ENCODE measurements at places on chromosomes 1 and 21.

DNA sequence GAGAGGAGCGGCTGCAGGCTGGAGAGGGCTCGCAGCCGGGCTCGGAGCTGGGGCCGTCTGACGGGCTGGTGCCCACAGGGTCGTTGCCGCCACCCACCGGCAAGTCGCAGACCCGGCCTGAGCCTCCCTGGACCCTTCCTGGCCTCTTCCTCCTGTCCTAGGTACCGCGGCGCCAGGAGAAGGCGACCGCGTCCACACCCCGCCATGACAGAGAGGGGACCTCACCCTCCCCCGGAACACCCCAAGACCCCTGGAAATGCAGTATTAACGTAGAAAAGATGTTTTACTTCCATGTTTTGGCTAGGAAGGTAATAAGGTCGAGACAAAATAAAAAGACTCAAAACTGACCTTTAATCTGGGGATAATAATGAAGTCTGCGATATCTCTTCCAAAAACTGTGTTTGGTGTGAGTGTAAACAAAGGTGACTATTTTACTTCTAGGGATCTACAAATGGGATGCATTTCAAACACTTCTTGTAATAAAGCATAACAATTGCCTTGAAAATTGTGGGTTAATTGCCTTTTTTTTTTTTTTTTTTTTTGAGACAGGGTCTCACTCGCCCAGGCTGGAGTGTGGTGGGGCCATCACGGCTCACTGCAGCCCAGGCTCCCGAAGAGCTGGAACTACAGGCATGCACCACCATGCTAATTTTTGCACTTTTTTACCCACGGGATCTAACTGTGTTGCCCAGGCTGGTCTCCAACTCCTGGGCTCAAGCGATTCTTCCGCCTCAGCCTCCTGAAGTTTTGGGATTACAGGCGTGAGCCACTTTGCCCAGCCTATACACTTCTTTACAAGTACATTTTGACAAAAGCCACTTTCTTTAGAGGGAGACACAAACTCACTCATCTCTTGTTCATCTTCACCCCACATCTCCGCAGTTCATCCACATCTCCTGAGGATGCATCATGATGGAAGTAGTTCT lies 838 bp upstream of the RSRP1 start:
- no peak for DNase-seq

DNA sequence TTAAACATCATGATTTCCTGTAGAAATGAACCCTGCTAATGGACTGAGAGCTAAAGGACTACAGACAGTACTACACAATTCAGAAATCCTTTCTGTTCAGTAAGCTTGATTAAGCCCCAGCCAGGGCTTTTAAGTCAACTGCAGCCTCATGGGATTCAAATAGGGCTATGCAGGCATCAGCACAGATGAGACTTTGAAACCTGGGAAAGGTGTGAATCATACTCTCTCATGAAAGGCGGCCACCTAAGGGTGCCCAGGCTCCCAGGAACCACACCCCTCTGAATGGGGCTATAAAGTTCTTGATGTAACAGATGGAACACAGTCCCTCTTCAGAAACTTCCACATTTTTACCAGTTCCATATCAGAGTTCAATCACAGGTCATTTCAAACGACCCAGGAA lies 7.6 kb downstream of the SIPA1L2 start:
- DNase-seq = peak; percentile 19

GRCh38 chr1:177106196-177106595 lies 58.3 kb downstream of the ASTN1 start:
- no peak for DNase-seq

DNA sequence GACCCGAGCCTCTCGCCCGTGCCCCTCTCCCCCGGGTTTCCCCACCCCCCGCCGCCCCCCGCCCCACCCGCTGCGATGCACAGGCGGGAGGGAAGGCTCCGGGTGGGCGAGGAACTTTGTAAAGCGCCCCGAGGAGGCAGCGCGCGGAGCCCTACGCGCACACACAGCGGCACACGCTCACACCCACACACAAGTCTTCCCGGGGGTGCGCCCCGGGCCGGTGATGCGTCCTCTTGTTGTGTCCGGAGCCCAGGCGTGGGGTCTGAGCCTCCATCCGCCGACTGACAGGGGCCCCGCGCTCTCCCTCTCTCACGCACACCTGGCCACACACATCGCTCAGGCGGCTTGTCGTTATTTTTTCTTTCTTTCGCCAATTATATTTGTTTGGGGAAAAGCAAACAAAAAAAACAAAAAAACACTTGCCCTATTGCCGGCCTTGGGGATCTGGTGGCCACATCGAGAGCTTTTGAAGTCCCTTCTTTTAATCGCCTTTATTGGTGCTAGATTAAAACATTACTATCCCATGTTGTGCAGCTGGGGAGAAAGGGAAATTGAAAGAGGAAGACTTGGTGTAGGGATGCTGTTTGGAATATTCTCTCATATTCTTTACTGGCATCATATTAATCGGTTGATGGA lies 770 bp downstream of the NTNG1 start:
- peak; percentile 59 for DNase-seq

DNA sequence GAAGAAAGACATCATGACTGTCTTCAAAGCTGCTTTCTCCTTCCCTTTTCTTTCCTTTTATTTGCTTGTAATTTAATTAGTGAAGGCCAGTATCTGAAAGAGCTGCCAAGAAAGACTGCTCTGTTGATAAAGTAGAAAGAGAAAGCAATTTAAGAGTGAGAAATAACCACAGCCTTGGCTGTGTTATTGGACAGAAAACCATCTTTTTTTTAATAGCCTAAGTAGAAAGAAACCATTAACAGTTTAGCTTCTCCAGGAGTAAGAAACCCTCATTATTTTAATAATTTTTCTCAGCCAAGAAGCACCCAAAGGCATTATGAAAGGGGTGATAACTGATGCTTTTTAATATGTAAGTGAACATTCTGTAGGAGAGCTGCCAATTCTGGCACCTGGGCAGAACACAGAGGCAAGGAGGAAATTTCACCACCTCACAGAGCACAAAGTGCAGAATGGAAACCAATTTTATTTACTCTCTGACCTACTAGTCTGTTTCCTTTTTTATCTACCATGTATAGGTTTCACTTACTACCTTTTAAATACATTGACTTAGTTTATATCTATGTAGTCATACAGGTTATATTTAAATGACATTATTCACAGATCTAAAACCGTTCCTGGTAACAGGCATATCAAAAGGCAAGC lies 703.2 kb downstream of the MRPL39 start:
- no peak for DNase-seq

- DNase-seq = peak; percentile 57
These were observed 91.7 kb downstream of the CDC14A start for GRCh38 chr1:100443811-100444571.

- no peak for DNase-seq
These were observed 18.2 kb downstream of the CRYZ start for GRCh38 chr1:74714429-74715235.

- DNase-seq = no peak
These were observed 6.1 kb downstream of the TSACC start for GRCh38 chr1:156344409-156344808.

DNA sequence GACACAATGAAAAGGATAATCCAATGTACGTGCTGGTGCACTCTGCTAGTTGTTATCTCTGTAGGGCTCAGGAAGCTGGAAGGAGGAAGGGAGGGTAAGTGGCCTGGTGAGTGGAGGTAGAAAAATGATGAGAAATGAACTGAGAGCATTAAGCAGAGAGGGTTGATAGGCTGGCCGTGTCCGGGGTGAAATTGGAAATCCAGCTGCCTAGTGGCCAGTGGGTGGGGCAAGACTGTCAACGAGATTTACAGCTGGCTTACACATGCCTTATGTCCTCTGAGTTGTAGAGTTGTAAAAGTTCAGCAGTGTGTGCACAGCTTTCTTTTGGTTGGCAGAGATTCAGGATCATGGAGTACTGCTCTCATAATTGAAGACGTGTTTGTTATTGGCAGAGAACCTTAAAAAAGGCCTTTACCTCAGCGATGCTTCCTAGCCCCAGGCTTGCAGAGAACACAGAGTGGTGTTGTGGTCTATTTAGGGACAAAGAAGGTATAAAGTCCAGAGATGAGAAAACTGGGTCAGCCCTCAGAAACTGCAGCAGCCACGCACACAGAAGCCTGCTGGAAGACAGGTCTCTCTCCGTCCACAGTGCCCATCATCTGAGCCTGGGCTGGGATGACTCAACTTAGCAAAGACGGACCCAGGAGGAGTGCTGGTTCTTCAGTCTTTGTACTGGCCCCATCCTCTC lies 132.4 kb downstream of the EDEM3 start:
- DNase-seq = peak; percentile 8

GRCh38 chr1:115924770-115925169 lies 51.5 kb upstream of the SLC22A15 start:
- DNase-seq = peak; percentile 22

- no peak for DNase-seq
These were observed 189.4 kb downstream of the MATN1 start for GRCh38 chr1:30533796-30534550.

- no peak for DNase-seq
These were observed 188.2 kb downstream of the AMY1C start for GRCh38 chr1:103937763-103938357.

GRCh38 chr21:44382536-44382935 lies 29.1 kb downstream of the TRPM2 start:
- DNase-seq = no peak

DNA sequence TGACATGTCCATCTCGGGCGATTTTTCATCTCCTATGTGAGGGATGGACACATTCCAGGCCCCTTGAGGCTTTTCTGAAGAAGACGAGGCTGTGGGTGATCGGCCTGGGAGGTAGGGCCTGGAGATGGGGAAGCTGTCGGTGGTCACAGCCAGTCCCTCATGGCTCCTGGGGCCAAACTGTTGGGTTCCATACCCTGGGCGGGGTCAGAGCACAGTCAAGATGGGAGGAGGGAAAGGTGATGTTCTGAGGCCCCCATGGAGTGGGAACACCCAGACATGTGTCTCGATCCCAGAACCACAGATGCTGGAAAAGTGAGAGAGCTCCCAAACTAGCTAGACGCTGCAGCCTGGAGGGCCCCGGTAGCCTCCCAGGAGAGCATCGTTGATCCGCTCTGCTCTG lies 157.5 kb upstream of the C1orf174 start:
- no peak for DNase-seq

DNA sequence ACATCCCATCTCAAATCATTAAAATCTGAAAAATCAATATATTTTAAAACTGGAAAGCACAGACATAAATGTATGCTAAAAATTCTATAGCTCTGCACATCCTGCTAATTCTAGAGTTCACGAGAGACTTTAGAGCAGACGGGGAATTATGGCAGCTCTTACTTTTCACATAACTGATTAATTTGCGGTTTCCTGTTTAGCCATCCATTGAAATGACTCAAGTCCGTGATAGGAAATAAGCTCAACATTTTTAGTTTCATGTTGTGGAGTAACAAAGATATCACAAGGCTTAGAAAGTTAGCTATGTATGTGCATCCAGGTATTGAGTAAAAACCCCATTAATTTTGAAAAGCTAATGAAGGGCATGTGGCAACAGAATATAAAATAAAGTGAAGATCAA lies 123.2 kb downstream of the SMYD2 start:
- DNase-seq = peak; percentile 88

GRCh38 chr21:34928637-34929036 lies 120.5 kb downstream of the RUNX1 start:
- DNase-seq = no peak

GRCh38 chr1:66273656-66274055 lies 260.3 kb upstream of the SGIP1 start:
- no peak for DNase-seq

DNA sequence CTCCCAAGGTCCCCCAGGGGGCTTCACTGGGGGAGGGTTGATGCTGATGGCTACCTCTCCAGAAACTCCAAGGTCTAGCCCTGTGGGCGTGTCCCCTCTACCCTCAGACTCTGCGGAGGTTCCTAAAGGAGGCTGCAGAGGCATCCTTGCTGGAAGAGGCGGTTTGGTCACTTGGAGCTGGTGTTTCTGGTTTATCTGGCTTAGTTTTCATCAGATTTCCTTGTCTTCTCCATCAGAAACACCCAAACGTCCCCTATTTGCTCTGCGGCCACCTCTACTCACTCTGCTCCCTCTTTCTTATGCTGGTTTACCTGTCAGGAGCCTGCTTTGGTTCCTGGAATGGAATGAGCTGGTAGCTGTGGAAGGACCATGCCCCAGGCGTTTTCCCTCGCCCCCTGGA lies 2.5 kb downstream of the PKP1 start:
- no peak for DNase-seq
